Effector memory CD4-positive, alpha-beta T cell (primary cell): ENCODE measurements at places on chromosomes 2 and 18.

- DNase-seq, result no peak
Measured at GRCh38 chr2:62558743-62559142, 52.7 kb upstream of the TMEM17 start.

GRCh38 chr2:161217597-161218185 lies 57.5 kb downstream of the TANK start:
- DNase-seq, result no peak

DNA sequence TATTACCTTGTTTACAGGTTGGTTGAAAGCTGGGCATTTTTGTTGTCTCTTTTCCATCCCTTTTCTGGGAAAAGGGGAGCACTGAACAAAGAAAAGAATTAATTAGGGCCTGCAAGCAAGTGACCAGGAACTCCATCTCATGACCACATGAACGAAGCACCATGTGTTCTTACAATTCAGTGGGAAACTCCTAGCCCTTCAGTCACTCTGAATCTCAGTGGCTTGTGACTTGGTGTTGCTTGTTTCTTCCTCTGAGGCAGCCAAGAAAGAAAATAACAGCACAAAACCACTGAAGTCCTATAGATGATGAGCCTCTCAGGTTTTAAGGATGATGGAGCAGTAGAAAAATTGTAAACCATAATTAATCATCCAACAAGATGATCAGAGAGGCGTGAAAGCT lies 129.1 kb upstream of the CAB39 start:
- no peak for DNase-seq

- no peak for DNase-seq
Measured at GRCh38 chr2:69436596-69436937, 668 bp downstream of the NFU1 start.

DNA sequence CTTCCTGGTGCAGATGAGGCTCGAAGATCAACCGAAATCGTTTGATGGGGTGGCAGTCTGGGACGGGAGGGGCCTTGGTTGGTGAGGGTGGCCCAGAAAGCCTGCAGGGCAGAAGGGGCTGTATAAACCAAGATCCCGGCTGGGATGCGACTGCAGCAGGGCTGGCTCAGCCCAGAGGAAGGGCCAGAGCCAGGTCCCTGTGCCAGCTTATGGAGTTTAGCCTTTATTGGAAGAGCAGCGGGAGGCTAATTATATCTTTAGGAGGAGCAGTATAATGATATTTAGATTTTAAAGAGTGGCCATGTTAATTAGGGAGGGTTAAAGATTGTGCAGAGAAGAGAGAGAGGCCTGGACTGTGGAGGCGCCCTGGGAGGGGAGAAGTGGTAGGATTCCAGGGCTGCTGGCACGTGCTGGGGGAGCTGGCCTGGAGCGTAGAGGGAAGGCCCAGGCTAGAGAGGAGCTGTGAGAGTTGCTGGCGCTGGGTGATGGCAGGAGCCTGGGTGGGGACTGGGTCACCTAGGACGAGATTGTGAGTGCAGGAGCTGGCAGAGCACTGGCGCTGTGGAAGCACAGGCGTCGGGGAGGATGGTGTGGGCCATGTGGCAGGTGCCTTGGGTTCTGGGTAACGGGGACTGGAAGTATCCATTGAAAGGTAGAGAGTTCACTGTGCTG lies 25.1 kb downstream of the TRAF3IP1 start:
- DNase-seq, result no peak

GRCh38 chr2:237626813-237627440 lies 460 bp upstream of the LRRFIP1 start:
- DNase-seq, result no peak

- peak; percentile 43 for DNase-seq
Measured at GRCh38 chr2:9779596-9780264, 63.5 kb upstream of the TAF1B start.

DNA sequence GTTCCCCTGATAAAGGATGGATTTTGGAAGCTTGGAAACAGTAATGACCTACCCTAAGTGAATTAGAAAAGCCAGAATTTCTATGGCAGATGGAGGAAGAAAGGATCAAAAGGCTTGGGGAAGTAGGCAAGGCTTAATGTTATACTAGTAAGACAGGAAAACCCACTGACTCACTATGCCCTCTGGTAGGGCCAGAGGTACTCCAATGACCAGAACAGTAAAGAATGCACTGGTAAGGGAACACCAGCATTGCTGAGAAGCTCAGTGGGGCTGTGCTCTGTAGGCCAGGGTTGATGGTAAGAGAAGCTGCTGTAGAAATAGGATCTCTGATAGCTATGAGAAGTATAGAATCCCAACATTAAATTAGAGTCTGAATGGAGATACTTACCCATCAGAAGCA lies 126.4 kb downstream of the GFPT1 start:
- DNase-seq, result no peak

DNA sequence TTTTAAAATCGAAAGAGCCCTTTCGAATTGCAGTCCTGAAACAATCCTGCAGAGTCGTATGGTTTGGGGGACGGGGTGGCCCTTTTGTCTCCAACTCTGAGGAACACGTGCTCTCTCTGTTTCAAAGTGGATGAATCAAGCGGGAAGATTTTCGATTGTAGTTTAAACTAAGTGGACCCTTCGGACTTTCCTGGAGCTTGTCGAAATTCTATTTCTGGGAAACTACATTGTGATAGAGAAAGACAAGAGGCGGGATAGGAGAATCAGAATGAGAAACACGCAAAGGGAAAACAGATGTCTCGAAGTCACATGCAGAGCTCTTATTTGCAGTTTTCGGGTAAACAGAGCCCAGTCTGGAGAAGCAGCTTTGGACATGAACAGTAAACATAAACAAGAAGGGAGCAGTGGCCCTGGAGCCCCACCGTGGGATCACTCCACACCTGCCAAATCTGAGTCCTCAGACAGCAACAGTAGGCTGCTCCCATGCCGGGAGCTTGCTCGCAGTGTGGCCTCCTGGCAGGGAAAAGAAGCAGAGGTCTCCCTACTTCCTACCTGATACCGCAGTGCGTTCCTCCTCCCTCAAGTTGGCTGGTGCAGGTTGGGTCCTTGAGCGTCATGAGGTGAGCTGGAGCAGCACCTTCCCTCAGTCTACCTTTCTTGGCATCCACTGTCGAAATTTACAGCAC lies 202.4 kb downstream of the SLC4A3 start:
- DNase-seq, result no peak

DNA sequence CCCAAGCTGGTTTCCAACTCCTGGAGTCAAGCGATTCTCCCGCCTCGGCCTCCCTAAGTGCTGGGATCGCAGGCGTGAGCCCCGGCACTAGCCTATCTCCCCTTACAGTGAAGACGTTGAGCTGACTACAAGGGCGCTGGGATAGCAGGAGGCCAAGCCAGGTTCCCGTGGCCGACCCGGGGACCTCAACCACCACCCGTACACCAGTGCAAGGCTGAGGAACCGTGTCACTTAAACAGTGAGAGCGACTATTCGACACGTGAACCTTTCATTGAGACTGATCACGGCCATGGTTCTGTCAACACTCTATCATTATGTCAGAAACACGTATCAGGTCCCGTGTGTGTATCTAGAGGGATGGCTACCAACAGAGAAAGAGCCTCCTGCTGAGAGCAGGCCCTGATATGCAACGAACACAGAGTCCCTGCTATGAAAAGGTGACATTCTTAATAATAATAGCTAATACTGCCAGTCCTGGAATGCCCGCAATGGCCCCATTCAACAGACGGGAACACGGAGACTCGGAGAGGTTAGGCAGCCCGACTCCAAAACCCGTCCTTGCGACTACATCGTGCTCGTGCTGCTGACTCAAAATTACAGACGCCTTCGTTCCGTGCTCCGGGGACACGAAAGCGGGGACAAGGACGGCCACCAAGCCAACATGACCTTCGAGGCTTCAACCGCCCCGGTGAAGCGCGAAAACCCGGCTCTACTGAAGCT lies 833 bp downstream of the AFG3L2 start:
- DNase-seq, result no peak

DNA sequence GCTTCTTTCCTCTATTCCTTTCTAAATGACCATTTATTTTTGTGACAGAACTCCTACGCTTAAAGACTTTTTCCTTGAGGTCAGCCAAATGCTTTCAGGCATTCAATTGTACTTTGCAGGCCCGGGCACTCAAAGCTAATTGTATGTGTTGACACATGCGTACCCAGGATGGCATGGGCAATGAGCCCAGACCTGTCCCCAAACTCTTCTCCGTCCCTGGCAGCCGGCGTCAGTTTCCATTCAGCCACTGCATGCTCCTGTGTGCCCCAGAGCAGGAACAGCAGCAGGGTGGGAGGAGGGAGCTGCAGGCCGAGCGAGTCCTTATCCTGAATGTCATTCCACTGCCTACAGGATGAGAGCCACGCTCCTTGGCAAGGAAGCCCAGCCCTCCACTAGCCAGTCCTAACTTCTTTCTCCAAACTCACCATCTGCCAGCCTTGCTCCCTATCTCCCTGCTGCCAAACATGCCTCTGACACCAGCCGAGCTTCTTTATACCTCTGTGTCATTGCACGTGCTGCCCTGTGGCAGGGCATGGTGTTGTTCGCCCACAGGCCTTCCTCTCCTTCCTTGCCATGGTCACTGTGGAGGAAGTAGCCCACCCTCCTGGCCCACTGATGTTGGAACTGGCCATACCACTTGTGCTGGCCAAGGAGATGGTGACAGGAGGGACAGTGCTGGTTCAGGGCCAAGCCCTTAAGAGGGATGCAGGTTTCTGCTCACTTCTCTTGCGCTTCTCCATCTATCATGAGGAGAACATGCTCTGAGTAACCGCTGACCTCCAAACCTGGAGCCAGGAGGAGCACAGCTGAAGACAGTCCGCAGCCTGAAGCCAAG lies 116.9 kb upstream of the FHL2 start:
- no peak for DNase-seq

DNA sequence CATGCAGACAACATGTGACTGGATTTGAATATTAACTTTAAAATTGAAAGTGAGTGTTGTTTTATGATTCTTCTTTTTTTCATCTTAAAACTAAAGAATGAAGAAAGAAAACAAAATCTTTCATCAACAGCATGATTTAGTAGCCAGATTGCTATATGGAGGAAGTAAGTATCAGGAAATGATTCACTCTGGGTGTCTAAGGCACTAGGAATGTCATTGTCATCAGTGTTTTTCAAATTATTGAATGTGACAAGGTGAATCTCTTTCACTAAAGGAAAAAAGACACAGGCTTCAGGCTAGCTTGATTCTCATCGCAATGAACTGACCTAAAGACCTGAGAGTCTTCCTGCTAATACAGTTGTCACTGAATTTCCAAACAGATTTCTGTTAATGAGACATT lies 430.1 kb downstream of the FBXO15 start:
- DNase-seq, result no peak
